ENCODE measurements at places on chromosomes 13 and 19. TPM values are rescaled to one million over a fixed set of nuclear protein-coding genes. Genes with fewer than 3 reads are reported as not detected.

GRCh38 chr13:105464249-105464648, 1071.2 kb downstream of the EFNB2 start:
- H3K27ac ChIP-seq: no peak overlapping the region
- no peak overlapping the region for H3K4me3 ChIP-seq
- no peak for DNase-seq
- H3K27me3 ChIP-seq: no peaks in the 10 kb centered on the region

GRCh38 chr13:110233951-110234280, 73.0 kb downstream of the COL4A1 start:
- H3K4me3 ChIP-seq: no peak overlapping the region
- H3K36me3 ChIP-seq: no peaks in the 10 kb centered on the region

DNA sequence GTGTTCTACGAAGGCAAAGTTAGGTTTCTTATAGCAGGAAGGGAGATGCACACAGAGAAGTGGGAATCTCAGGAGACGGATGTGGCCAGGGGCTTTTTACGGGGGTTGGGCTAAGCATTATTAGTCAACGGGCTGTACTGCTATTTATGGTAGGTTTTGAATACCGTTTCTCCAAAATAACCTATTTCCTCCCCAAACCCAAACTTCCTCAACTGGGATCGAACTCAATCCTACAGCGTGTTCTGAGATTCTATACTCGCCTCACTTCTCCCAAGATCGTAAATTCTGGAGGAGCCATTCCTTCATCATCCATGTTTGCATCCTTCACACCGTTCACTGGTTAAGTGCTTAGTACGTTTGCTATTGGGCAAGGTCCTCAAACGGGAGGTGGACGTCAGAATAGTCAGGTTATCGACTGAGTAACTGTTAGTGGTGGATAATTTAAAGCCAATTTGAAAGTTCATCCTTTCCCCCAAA, 1.2 kb upstream of the TRIM13 start:
- H3K4me1 ChIP-seq: peaks cover 47% of the 10 kb centered on the region
- H3K4me3 ChIP-seq: peak overlapping the region; percentile 88
- H3K27ac ChIP-seq: peak overlapping the region; percentile 100
- no peak for DNase-seq
- peaks cover 23% of the 10 kb centered on the region for H3K36me3 ChIP-seq
- H3K27me3 ChIP-seq: no peaks in the 10 kb centered on the region

- no peaks in the 10 kb centered on the region for H3K4me1 ChIP-seq
- H3K27me3 ChIP-seq: no peaks in the 10 kb centered on the region
- DNase-seq: no peak
- no peak overlapping the region for H3K27ac ChIP-seq
- H3K4me3 ChIP-seq: no peak overlapping the region
- no peaks in the 10 kb centered on the region for H3K36me3 ChIP-seq
Observed at GRCh38 chr13:50543141-50543540, 300.4 kb downstream of the DLEU7 start.

- H3K4me1 ChIP-seq: no peaks in the 10 kb centered on the region
- H3K4me3 ChIP-seq: no peak overlapping the region
- DNase-seq: no peak
- no peaks in the 10 kb centered on the region for H3K36me3 ChIP-seq
Observed at GRCh38 chr13:25677956-25678355, 306.2 kb downstream of the ATP8A2 start.

DNA sequence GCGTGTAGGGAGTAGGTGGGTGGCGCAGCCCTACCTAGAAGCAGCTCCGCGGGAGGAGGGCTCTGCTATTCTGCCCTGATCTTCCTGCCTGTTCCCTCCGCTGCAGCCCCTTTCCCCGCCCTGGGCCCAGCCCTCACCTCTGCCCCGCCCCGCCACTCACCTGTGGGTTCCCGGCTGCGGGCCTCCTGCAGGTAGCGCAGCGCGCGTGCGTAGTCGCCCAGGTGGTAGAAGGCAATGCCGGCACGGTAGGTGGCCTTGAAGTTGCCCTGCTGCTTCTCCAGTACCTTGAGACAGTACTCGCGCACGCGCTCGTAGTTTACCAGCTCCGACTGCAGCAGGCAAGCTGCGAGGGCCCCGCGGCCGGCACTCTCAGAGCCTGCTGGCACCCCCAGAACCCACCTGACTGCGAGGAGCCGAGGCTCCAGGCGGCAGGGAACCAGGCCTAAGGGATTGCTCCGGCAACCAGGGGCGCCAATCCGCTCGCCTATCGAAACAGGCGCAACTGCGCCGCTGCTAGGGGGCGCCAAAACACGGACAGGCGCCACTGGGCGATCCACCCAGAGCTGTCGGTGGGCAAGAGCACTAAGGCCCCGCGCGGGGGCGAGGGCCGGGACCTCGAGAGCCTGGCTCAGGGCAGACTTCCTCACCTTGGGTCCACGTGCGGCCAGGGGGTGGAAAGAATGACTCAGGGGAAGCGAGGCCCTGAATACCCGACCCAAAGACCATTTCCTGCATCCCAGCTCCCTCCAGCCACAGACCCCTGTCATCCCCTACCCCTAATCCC, 965 bp downstream of the TTC9B start:
- H3K36me3 ChIP-seq: peaks cover 8% of the 10 kb centered on the region
- DNase-seq: no peak
- H3K27me3 ChIP-seq: peaks cover 14% of the 10 kb centered on the region
- H3K4me3 ChIP-seq: peak overlapping the region; percentile 42
- H3K27ac ChIP-seq: no peak overlapping the region
- no peaks in the 10 kb centered on the region for H3K4me1 ChIP-seq

GRCh38 chr19:32649751-32650150, 25.2 kb downstream of the ANKRD27 start:
- no peak overlapping the region for H3K27ac ChIP-seq
- no peak overlapping the region for H3K4me3 ChIP-seq
- H3K36me3 ChIP-seq: peaks cover 20% of the 10 kb centered on the region
- no peak for DNase-seq

- no peaks in the 10 kb centered on the region for H3K4me1 ChIP-seq
- peaks cover 36% of the 10 kb centered on the region for H3K27me3 ChIP-seq
- no peak overlapping the region for H3K4me3 ChIP-seq
- no peaks in the 10 kb centered on the region for H3K36me3 ChIP-seq
- DNase-seq: no peak
- no peak overlapping the region for H3K27ac ChIP-seq
Observed at GRCh38 chr19:29512748-29513147, 13.0 kb upstream of the VSTM2B start.

GRCh38 chr13:75231235-75231634, 250.7 kb downstream of the TBC1D4 start:
- no peaks in the 10 kb centered on the region for H3K36me3 ChIP-seq
- no peak overlapping the region for H3K4me3 ChIP-seq

DNA sequence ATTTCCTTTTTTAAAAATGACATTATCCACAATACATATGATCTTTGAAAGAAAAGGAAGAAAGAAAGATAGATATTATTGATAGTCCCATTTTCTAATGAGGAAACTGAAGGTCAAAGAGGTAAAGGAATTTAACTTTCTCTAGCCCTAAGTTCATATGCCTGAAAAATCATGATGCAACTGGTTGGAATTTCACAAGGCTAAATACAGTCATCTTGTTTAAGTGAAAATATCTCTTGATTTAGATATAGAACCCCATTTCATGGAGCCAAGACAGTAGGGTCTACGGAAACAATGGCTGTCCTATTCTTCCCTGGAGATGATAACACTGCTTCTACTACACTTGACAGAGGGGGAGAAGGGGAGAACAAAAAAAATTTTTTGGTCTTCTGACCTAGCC, 366.2 kb downstream of the DNAJC15 start:
- DNase-seq: no peak
- peaks cover 28% of the 10 kb centered on the region for H3K4me1 ChIP-seq
- H3K36me3 ChIP-seq: no peaks in the 10 kb centered on the region

GRCh38 chr13:86554066-86554465, 754.8 kb upstream of the SLITRK6 start:
- no peak for DNase-seq
- H3K27ac ChIP-seq: no peak overlapping the region
- H3K4me3 ChIP-seq: no peak overlapping the region

- no peak overlapping the region for H3K27ac ChIP-seq
- H3K4me3 ChIP-seq: no peak overlapping the region
- H3K4me1 ChIP-seq: no peaks in the 10 kb centered on the region
- DNase-seq: no peak
- H3K27me3 ChIP-seq: peaks cover 3% of the 10 kb centered on the region
- H3K36me3 ChIP-seq: no peaks in the 10 kb centered on the region
Observed at GRCh38 chr13:112330066-112330465, 46.1 kb upstream of the SPACA7 start.

DNA sequence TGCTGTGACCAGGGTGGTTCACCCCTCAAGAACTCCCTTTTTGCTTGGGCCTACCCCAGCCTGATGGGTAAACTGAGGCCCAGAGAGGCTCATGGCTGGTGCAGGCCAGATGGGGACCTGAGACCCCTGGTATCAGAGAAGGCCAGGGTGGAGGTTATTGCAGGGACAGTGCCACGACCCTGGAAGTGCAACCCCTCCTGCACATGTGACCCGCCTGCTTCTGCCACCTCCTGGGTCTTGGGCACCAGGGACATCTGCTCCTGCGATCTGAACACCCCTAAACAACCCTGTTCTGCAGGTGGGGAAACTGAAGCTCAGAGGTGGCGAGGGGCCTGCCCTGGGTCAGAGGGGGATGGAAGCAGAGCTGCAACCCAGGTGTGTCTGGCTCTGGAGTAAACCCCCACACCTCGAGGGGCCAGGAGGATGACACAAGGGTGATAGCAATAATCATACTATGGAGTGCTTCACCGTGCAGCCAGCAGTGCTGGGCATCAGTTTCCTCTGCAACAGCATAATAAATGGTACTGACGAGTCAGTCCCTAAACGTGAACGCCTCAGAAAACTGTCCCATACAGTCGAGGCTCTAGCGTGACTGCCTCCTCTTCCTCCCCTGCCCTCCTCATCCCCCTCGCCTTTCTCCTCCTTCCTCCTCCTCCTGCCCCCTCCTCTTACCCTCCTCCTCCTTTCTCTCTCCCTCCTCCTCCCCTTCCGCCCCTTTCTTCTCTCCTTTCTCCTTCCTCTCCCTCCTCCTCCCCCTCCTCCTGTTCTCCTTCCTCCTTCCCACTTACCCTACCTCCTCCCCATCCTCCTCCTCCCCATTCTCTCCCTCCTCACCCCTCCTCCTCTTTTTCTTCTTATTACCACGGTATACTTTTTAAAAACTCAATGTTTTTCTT, 4.3 kb downstream of the YJEFN3 start:
- H3K27me3 ChIP-seq: peaks cover under 1% of the 10 kb centered on the region
- DNase-seq: no peak
- H3K36me3 ChIP-seq: no peaks in the 10 kb centered on the region
- peaks cover 10% of the 10 kb centered on the region for H3K4me1 ChIP-seq

DNA sequence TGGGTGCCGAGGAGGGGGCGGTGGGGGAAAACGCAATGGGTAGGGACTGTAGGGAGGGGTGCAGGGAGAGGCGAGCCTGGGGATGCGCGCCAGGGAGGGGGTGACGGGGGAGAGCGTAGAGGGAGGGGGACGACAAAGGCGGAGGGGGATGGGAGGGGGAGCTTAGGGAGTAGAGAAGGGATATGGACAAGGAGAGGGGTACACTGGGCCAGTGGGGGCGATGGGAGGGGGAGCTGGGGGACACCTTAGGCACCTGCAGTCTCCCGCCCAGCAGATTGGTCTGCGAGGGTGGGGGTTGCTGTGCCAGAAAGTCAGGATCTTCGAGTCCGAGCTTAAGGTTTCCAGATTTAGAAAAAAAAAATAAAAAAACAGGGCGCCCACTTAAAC, 15.7 kb downstream of the CCDC124 start:
- DNase-seq: no peak
- H3K36me3 ChIP-seq: no peaks in the 10 kb centered on the region
- peaks cover 56% of the 10 kb centered on the region for H3K4me1 ChIP-seq
- peak overlapping the region; percentile 62 for H3K4me3 ChIP-seq
- H3K27ac ChIP-seq: peak overlapping the region; percentile 56

- peaks cover 21% of the 10 kb centered on the region for H3K27me3 ChIP-seq
- no peaks in the 10 kb centered on the region for H3K36me3 ChIP-seq
- H3K4me1 ChIP-seq: no peaks in the 10 kb centered on the region
- H3K4me3 ChIP-seq: no peak overlapping the region
- peak; percentile 32 for DNase-seq
Observed at GRCh38 chr19:35879770-35880317, 11.5 kb downstream of the APLP1 start.

GRCh38 chr19:38149661-38150061, 74.4 kb downstream of the DPF1 start:
- no peak overlapping the region for H3K27ac ChIP-seq
- H3K4me3 ChIP-seq: no peak overlapping the region

- H3K4me1 ChIP-seq: peaks cover 2% of the 10 kb centered on the region
- H3K4me3 ChIP-seq: no peak overlapping the region
- no peaks in the 10 kb centered on the region for H3K27me3 ChIP-seq
Observed at GRCh38 chr13:24625331-24625731, 54.9 kb upstream of the ATP12A start.

DNA sequence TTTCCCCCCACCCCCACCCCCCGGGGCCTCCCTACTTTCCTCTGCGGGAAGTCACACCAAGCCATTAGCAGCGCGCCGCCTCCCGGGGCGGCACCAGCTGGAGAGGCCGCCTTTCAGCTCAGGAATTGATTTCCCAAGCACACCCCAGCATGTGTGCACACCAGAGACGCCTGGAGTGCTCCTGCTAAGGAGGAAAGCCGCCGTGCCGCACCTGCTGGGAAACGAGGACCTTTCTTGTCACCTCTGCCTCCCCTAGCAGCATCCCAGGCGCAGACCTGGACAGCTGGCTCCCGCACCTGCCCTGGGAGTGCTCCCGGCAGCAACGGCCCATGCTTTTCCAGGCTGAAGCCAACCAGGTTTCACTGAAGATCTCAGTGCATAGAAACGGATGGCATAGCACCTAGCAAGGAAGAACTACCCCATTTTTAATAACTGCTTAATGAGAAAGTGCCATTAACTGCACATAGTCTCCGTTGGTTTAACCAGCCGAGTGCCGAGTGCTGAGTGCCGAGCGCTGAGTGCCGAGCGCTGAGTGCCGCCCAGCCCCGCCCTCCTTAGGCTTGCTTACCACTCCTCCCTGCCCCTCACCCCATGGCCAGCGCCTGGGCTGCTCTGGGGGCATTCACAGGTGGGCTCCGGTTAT, 165.0 kb downstream of the USP12 start:
- H3K27me3 ChIP-seq: no peaks in the 10 kb centered on the region
- peaks cover 9% of the 10 kb centered on the region for H3K4me1 ChIP-seq
- no peak for DNase-seq
- H3K4me3 ChIP-seq: peak overlapping the region; percentile 45

DNA sequence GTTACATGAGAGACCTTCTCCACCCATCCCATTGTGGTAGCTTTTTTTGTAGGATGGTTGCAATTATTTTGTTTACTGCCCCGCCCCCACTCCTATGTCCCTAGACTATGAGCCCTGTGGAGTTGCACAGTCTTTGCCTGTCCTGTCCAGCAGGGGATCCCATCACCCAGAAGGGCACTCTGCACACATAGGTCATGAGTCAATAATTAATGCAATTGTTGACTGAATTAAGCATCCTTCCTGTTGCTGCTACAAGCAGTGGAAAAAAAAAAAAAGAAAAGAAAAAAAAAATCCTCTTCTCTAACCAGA, 14.2 kb downstream of the C19orf81 start:
- H3K27me3 ChIP-seq: peaks cover 95% of the 10 kb centered on the region
- H3K4me1 ChIP-seq: peaks cover 9% of the 10 kb centered on the region
- no peak overlapping the region for H3K27ac ChIP-seq
- DNase-seq: no peak

Gene INSL3
- not detected for total RNA-seq

Gene KLF1
- not detected for total RNA-seq

Gene RASAL3
- total RNA-seq: 2.7 TPM

Gene ZNF808
- total RNA-seq: 6.7 TPM

Gene CD177
- 13.2 TPM for total RNA-seq

Gene MUC16
- 1.4 TPM for total RNA-seq

Gene ZNF493
- 24.2 TPM for total RNA-seq

Gene APC2
- not detected for total RNA-seq
